ENCODE measurements at places on chromosomes 12 and 14.

- DNase-seq = no peak
These were observed 921.8 kb downstream of the VRK1 start for GRCh38 chr14:97718886-97719442.

DNA sequence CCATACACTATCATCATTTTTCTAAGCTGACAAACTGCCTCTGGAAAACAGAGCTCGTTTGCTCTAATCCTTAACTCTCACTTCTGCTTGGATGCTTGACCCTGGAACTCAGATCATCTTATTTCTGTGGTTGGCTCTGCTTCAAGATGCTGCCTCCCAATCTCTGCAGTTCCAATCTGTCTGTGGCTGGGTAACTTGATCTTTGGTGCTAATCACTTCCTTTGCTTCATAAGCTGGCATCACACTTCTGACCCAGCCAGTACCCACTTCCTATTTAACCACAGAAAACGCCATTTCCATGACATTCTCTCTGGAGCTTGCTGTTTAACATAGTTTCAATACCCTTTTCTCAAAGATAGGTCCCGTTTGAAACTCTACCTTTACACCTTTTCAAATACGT lies 254.2 kb downstream of the ACSS3 start:
- DNase-seq = no peak

DNA sequence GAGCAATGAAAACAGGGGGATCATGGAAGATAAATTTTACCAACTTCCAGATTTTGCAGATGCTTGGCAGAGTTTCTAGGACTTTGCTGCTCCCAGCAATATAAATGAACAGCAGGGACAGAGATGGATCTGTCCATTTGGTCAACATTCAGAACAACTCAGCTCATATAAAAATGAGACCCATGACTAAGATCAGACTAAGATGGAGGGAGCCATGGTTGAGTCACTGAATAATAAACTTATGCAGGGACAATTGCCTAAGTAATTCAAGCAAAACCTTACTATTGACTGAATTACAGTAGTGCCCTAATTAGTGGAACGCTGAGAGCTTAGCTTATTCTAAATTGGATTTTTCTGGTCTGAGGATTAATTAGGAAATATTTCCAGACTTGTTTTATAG lies 205.1 kb downstream of the SLC5A8 start:
- DNase-seq = no peak

DNA sequence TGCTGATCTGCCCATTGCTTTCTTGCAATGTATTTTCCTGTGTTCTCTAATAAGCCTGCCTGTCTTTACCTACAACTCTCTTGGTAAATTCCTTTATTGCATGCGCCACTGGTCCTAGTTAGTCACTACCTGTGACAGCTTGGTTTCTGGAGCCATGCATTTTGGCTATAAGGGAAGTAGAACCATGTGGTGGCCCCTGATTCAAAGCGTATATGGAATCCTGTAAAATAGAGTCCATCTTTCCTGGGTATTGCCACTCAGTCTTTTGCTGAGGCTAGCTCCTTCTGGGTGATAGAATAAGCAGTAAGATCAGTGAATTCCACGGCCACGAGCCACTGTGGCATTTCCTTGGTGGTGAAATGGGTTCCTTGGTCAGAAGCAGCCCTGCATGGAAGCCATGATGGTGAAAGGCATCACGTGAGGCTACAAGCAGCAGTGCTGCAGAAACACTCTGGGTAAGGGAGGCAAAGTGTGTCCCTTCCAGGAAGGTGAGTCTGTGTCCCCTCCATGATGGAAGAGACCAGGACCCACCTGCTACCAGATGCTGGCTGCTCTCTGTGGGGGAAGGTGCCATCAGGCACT lies 19.6 kb downstream of the TNFAIP2 start:
- DNase-seq = no peak

GRCh38 chr12:107734139-107734538 lies 26.8 kb downstream of the PRDM4 start:
- no peak for DNase-seq

DNA sequence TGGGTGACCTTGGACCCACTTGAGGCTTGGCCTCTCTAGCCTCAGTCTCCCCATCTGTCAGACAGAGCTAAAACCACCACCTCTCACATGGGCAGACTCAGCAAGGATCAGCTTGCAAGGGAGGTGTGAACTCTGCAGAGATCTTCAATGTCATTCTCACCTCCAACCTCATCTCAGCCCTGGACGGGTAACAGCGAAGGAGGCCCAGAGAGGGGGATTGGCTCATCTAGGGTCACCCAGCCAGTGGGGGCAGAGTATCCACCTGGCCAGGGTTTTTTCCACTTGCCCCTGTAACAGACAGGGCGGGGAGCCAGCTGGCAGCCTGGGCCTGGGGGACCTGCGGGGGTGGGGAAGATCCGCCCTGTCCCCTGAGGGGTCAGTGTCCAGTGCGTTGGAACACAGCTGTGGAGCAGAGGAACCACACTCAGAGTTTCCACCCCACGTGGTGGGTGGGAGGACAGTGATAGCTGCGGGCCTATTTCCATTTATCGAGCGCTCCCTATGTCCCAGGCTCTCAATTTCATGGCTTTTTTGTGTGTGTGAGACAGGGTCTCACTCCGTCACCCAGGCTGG lies 27.4 kb downstream of the DTX1 start:
- no peak for DNase-seq

- no peak for DNase-seq
These were observed 70.3 kb downstream of the SLC15A4 start for GRCh38 chr12:128753438-128753837.

DNA sequence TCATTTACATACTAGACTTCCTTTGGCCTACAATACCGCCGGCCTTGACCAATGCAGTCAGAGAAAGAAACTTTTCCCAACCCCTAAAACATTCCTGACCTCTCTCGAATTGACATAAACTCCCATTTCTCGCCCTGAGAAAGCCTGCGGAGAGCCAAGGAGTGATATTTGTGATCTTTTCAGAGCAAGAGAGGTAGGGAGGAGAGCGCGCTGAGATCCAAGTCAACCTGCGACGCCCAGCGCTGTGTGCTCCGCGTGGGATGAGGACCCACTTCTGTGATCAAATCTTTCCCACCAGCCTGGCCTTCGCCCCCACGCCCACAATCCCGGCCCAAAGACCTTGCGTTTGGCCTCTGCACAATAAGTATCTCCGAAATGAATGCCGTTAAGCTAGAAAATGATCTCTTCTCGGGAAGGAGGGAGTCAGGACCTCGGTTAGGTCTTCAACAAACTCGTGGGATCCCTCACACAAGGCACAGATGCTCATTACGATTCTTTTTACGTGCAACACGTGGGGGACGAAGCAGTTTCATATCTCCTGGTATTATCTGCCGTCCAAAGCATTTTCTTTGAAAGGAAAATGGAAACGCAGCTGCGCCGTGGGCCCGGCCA lies 6.3 kb upstream of the NPAS3 start:
- DNase-seq = no peak

DNA sequence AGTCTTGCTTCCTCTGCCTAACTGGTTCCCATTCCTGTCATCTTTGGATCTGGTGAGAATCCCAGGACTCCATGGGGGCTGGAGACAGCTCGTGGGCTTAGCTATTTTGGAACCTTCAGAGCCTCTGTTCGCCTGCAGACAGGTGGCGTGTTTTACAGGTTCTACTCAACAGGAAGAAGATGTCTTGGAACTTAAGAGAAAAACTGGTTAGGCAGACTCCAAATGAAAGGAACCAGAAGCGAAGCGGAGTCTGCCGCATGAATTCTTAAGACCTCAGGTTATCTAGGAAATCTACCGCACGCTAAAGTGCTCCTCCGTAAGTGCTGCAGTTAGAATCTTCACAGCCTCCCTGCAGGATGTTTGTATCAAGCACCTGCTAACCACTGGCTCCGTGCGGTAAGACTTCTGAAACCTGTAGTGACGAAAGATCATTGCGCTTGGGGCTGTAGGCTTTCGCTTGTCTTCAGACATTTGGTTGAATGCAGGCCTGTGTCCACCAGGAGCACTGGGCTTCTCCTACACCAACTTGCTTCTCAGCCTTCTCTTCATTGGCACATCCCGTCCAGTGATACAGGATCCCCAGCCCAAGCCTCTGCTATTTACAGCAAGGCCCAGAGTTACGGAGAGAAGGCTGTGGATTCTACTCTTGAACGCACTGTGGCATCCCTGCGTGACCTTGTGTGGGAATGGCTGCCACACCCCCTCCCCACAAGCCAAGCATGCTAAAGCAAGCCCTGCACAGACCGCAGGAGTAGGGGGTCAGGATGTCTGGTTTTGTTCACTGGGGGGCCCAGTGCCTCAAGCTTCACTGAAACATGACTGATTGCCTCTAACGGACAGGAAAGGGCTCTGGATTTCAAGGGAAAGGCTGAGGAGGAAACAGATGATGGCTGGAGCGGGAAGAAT lies 35.0 kb downstream of the ACADS start:
- DNase-seq = no peak

DNA sequence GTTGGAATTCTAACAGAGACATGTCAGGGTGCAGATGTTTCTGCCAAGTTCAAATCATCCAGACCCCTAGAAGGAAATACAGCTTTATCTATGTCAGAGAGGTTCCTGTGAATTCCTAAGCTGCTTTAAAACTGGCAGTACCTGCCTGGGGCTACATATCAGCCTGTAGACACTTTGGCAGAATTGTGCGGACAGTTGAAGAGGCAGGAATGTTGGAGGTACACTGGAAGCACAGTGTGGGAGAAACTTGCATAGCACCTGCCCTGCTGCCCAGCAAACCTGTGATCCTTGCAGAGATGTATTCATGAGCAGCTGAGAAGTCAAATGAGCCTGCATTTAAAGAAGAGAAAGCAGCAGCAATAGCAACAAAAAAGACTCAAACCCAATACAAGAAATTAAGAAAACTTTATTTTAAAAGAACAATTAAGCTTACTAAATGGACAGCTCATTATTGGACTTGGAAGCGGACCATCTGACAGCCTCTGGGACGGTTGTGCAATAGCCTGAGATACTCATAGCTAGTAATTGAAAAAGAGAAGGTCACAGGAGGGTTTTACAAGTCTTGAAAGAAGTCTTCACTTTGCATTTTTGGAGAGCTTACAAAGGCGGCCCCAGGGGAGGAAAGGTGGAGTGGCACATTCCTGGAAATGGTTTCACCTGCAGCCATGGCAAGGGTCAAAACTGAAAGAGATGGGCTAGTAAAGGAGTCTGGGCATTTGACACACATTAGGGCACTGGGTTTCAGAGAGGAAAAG lies 280.9 kb upstream of the FLRT2 start:
- DNase-seq = no peak

DNA sequence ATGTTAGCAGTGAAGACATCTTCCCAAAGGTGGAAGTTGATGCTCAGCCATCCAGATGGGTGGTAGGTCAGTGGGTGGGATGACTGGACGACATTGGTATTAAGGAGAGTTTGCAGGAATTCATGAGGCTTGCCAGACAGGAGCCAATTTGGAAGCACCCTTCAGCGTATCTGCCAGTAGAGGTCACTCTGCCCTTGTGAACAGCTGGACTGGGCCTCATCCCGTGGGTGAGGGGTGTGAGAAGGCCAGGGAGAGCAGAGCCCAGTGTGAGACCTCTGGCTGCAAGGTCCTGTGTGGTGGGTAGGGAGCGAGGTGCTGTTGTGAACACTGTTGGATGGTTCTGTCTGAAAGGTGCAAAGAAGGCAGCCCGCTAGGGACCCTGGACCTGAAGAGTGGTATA lies 37.7 kb downstream of the SLC5A8 start:
- no peak for DNase-seq

Data from stimulated activated CD8-positive, alpha-beta memory T cell treated with anti-CD3 and anti-CD28 coated beads, Interleukin-7, amount 100 ng/mL, for 4 hours (primary cell).